ENCODE measurements at places on chromosomes 5 and 9. TPM values are rescaled to one million over a fixed set of nuclear protein-coding genes. Genes with fewer than 3 reads are reported as not detected.

The IL3 gene
- not detected for total RNA-seq

The NUP155 gene
- 29.6 TPM for total RNA-seq

The SLC36A2 gene
- total RNA-seq = not detected

The RBM22 gene
- 60.0 TPM for total RNA-seq

The PCDHA9 gene
- not detected for total RNA-seq

The ANKRD18A gene
- total RNA-seq = 2.0 TPM

The SPATA31D4 gene
- total RNA-seq = not detected

The ADAMTS2 gene
- total RNA-seq = 0.21 TPM

Measured in mononuclear cell (primary cell).